Activated T-cell treated with anti-CD3 and anti-CD28 coated beads, Interleukin-2, amount 50 U/mL, for 72 hours (primary cell): ENCODE measurements at places on chromosomes 2 and 18. TPM values are rescaled to one million over a fixed set of nuclear protein-coding genes. Genes with fewer than 3 reads are reported as not detected.

DNA sequence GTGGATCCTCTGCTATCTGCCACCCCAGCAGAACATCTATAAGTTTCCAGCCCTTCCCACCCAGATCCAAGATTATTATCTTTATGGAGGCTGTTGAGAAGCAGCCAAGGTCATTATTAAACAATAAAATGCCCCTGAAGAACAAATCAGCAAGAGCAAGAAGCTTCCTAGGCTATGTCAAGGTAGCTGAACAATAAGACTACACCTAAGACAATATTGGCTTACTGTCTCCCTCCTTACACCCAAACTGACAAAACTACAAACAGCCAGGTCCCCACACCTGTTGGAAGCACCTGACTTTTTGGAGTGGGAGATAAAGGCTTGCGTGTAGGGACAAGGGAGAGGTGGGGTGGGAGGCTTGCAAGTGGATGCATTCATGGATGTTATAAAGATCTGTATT is 128.5 kb downstream of the SPTBN1 start:
- no peaks in the 10 kb centered on the region for H3K36me3 ChIP-seq
- H3K4me1 ChIP-seq = peaks cover 91% of the 10 kb centered on the region
- no peaks in the 10 kb centered on the region for H3K27me3 ChIP-seq
- H3K27ac ChIP-seq = peak overlapping the region; percentile 80
- DNase-seq = no peak
- peak overlapping the region; percentile 45 for H3K4me3 ChIP-seq

GRCh38 chr2:118905206-118905605 is 36.8 kb upstream of the MARCO start:
- H3K4me1 ChIP-seq = no peaks in the 10 kb centered on the region
- peaks cover 2% of the 10 kb centered on the region for H3K36me3 ChIP-seq
- H3K27me3 ChIP-seq = no peaks in the 10 kb centered on the region
- H3K27ac ChIP-seq = no peak overlapping the region
- no peak for DNase-seq

GRCh38 chr18:48754993-48755473 is 195.7 kb downstream of the SMAD7 start:
- H3K4me1 ChIP-seq = no peaks in the 10 kb centered on the region
- no peak overlapping the region for H3K27ac ChIP-seq
- H3K27me3 ChIP-seq = no peaks in the 10 kb centered on the region
- no peaks in the 10 kb centered on the region for H3K36me3 ChIP-seq
- no peak for DNase-seq
- H3K4me3 ChIP-seq = no peak overlapping the region

The GATA6 gene
- 0.43 TPM for total RNA-seq

GRCh38 chr2:237472909-237473877 is 13.9 kb upstream of the MLPH start:
- peaks cover 20% of the 10 kb centered on the region for H3K4me1 ChIP-seq
- no peaks in the 10 kb centered on the region for H3K36me3 ChIP-seq
- no peak overlapping the region for H3K27ac ChIP-seq
- peak overlapping the region; percentile 89 for H3K4me3 ChIP-seq

The VWA3B gene
- 0.19 TPM for total RNA-seq

The KIF3C gene
- 4.2 TPM for total RNA-seq

DNA sequence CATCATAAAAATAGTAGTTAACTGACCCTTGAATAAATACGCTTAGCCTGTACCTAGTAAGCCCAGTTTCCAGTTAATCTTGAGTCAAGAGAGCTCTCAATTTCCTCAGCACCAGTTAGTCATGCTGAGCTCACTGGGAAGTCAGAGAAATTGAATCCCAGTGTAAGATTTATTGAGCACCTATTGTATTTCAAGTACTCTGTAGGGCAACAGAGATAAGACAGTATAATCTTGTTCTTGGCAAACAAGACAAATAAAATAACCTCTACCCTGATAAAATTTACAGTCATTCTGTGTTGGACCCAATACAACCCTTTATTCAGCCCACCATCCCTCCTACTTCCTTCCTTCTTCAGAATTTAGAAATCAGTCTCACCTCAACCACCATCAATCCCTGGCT is 71.9 kb upstream of the NRP2 start:
- peak overlapping the region; percentile 31 for H3K4me3 ChIP-seq
- DNase-seq = no peak
- peaks cover 7% of the 10 kb centered on the region for H3K36me3 ChIP-seq
- H3K27ac ChIP-seq = no peak overlapping the region
- H3K27me3 ChIP-seq = peaks cover 22% of the 10 kb centered on the region
- peaks cover 50% of the 10 kb centered on the region for H3K4me1 ChIP-seq

DNA sequence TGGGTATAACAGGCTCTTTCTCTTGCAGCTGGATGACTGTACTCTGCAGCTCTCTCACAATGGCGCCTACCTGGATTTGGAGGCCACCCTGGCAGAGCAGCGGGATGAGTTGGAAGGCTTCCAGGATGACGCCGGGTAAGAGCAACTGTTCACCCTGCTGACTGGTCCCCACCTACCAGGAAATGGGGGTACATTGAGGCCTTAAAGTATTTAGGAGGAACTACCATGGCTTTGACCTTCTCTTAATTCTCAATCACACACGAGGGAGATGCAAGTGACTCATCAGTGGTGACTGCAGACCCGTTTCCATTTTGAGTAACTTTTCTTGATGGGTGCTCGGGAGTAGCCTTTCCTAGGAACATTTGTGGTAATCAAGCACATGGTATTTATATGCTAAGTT is 58.0 kb downstream of the FHOD3 start:
- peaks cover 19% of the 10 kb centered on the region for H3K27me3 ChIP-seq
- H3K4me1 ChIP-seq = peaks cover 5% of the 10 kb centered on the region
- H3K36me3 ChIP-seq = no peaks in the 10 kb centered on the region

- H3K27me3 ChIP-seq = no peaks in the 10 kb centered on the region
- no peak overlapping the region for H3K27ac ChIP-seq
- H3K4me1 ChIP-seq = no peaks in the 10 kb centered on the region
Measured at GRCh38 chr2:101596333-101596732, 101.2 kb upstream of the MAP4K4 start.

- DNase-seq = no peak
- peaks cover 17% of the 10 kb centered on the region for H3K36me3 ChIP-seq
- H3K27ac ChIP-seq = no peak overlapping the region
- H3K27me3 ChIP-seq = no peaks in the 10 kb centered on the region
- no peak overlapping the region for H3K4me3 ChIP-seq
Measured at GRCh38 chr18:68676913-68677312, 38.0 kb downstream of the TMX3 start.

DNA sequence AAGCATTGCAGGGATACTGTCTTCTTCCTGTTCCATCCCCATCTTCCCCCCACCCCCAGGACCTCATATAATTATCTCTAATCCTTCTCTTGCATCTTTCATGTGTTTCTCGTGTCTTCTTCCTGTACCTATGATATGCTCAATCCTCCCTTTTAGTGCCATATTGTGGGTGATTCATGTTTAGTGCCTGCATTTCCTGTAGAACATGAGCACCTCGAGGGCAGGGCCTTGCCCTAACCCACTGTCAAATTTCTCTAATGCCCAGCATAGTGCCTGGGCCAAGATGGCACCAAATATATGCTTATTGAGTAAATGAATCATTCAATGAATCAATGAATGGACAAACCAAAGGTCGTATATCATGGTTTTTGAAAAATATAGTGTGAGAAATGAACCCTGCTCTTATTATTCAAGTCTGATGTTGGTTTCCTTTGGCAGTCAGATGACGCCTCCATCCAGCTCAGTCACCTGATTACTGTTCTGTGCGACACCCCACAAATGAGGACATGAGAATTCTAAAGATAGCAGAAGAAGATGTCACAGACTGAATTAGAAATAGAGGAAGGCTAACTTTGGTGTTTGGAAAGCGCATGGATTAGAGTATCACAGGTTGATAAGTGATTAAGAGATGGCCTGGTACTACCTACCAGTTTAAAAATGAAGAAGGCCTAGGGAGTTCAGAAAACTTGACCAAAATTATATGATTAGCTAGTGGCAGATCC is 278.4 kb downstream of the PRKCE start:
- H3K36me3 ChIP-seq = no peaks in the 10 kb centered on the region
- no peaks in the 10 kb centered on the region for H3K27me3 ChIP-seq
- H3K4me3 ChIP-seq = no peak overlapping the region

The CDH7 gene
- not detected for total RNA-seq

DNA sequence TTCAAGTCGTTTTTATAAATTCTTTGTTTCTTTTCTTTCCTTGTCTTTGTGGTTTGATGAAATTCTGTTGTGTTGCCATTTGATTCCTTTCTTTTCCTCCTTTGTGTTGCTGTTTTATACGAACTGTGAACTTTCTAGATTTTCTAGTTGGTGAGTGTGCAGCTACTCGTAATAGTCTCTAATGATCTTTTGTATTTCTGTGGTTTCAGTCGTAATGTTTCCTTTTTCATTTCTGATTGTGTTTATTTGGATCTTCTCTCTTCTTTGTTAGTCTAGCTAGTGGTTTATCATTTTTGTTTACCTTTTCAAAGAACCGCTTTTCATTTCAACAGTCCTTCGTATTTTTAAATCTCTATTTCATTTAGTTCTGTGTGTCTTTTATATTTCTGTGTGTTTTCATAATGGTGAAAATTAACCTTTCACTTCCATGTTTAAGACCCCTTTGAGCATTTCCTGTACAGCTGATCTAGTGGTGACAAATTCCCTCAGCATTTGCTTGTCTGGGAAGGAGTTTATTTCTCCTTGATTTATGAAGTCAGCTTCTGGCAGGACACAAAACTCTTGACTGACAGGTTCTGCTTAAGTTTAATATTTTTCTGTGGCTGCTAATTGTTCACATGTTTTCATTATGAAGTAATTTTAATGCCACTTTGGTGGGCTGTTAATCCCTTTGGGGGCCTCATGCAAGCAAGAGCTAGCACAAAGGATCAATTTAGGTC is 16.2 kb upstream of the MALT1 start:
- H3K36me3 ChIP-seq = peaks cover 18% of the 10 kb centered on the region
- peaks cover 73% of the 10 kb centered on the region for H3K4me1 ChIP-seq
- DNase-seq = no peak
- no peaks in the 10 kb centered on the region for H3K27me3 ChIP-seq
- no peak overlapping the region for H3K4me3 ChIP-seq

DNA sequence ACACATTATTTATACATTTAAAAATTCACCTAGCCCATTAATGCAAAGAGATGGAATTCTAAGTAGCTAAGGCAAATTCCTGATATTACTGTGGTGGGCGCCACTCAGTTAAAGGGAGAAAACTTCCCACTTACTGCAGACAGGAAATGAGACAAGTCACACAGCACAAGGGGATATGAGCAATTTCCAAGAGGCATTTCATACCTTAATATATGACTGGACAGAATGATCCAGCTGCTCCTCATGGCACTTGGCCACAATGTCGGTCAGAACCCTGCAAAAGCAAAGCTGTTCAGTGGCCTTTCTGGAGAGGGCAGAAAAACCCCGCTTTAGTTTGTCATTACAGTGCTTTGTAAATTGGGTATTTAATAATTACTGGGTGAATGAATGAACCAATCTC is 121.4 kb upstream of the CCDC195 start:
- H3K27me3 ChIP-seq = no peaks in the 10 kb centered on the region
- H3K4me1 ChIP-seq = no peaks in the 10 kb centered on the region
- H3K36me3 ChIP-seq = peaks cover 67% of the 10 kb centered on the region
